Stimulated activated CD4-positive, alpha-beta T cell treated with anti-CD3 and anti-CD28 coated beads, Interleukin-15, amount 100 ng/mL, for 1 hour (primary cell): ENCODE measurements at places on chromosomes 7 and 10.

DNA sequence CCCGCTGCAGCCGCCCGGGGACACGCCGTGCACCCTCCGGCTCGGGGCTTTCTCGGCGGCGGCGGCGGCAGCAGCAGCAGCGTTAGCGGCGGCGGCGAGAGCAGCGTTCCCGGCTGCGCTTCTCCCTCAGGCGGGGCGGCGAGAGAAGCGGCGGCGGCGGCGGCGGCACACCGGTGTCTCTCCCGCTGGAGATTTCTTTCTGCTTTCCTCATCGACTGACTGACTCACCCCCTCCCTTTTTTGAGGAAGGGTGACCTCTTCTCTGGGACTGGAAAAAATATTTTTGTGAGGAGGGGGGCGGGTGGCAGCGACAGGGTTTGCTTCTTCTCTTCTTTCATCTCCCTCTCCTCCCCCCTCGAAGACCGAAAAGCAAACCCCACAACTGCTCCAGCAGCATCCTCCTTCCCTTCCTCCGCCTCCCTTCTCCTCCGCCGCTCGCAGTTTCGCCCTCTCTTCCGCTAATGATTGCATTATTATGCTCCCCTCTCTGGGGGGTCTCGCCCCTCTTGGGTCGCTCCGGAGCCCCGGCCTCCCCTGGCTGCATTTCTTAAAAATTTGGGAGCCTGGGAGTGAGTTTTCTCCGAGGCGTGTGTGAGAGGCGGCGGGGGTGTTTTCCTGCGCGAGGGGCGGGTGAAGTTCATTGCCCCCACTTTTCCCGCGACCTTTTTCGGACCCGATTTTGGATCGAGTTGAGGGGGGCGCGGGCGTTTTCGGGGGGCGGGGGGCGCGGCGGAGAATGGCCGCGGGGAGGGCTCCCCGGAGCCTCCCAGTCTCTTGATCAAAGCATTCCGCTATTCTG is 411 bp downstream of the AUTS2 start:
- no peak for DNase-seq

DNA sequence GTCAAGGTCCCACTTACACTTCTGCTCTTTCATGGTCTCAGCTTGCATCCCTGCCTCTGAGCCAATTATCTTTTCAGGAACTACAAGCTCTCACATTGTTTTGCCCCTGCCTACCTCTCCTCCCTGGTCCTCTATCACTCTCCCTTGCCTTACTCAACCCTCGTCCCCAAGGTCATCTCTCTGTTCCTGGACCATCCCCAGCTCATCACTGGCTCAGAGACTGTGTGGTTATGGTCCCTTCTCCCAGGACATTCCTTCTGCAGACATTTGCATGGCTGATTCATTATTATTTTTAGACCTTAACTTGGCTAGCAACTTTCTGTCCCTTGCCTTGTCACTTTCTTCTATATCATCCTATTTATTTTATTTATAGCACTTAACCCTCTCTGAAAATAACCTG is 17.8 kb upstream of the GPAM start:
- no peak for DNase-seq

DNA sequence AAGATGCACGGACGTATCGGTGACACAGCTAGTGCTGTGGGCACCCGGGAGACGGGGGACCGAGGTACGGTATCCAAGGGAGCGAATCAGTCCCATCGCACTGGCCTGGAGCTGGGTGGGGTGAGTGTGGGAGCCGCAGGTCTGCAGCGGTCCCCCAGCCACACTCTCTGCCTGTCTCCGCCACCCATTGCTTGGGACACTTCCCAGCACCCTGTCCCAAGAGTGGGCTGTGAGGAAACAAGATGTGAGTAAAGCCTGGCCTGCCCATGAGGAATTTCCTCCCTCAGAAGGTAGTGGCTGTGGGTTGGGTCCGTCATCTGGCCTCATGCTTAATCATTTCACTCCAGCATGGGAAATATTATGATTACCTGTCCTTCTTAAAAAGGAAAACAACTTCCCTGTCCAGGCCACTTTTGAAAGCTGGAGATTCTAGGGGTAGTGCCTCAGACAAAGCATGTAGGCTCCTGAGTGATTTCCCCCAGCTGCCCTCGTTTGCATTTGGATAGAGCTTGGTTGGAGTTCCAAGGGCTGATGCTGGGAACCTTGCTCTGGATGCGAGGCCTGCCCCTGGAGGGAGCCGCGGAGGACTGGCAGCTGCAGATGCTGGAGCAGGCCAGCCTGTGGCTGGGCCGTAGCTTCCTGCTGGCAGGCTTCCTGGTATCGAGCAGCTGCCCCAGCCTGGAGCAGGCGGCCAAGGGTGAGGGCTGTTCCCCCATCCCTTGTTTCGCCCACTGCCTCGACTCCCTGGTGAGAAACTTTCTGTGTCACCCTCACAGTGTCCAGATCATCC is 6.2 kb upstream of the ACTR3C start:
- DNase-seq, result no peak

- no peak for DNase-seq
Observed at GRCh38 chr7:103989785-103990767, 618 bp upstream of the RELN start.

- no peak for DNase-seq
Observed at GRCh38 chr10:80519936-80520650, 17.6 kb upstream of the SH2D4B start.

DNA sequence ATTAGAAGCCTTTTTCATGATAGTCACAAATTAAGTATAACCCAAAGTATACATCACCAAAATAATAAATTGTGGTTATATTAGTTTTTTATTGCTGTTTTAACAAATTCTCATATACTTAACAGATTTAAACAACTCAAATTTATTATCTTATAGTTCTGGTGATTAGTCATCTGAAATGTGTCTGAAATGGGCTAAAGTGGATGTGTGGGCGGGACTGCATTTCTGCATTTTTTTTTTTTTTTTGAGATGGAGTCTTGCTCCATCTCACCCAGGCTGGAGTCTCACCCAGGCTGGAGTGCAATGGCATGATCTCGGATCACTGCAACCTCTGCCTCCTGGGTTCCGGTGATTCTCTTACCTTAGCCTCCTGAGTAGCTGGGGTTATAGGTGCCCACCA is 891.5 kb upstream of the CELF2 start:
- DNase-seq, result no peak

GRCh38 chr7:131560061-131560460 is 3.6 kb upstream of the PODXL start:
- no peak for DNase-seq

DNA sequence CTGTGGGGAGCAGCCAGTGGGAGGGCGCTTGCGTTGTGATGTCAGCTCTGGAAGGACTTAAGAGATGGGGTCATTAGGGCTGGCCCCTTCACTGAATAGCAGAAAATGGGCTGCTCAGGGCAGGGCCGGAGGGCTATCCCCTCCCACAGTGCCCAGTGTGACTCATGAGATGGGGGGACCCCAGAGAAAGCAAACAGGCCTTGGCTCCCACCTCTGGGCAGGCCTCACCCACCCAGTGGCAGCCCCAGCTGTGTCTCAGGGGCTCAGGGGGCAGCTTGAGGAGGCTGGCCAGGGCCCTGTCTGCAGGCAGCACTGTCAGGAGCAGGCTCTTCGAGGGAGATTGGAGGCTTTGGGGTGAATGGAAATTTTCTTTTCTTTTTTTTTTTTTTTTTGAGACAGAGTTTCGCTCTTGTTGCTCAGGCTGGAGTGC is 168.3 kb downstream of the SLIT1 start:
- no peak for DNase-seq

- DNase-seq, result no peak
Observed at GRCh38 chr7:151062399-151063211, 3.2 kb downstream of the SLC4A2 start.

- DNase-seq, result no peak
Observed at GRCh38 chr10:76282061-76283025, 850.9 kb downstream of the LRMDA start.

- no peak for DNase-seq
Observed at GRCh38 chr7:19916046-19916445, 142.6 kb upstream of the TMEM196 start.

- DNase-seq, result no peak
Observed at GRCh38 chr7:92762851-92763250, 73.5 kb downstream of the CDK6 start.

DNA sequence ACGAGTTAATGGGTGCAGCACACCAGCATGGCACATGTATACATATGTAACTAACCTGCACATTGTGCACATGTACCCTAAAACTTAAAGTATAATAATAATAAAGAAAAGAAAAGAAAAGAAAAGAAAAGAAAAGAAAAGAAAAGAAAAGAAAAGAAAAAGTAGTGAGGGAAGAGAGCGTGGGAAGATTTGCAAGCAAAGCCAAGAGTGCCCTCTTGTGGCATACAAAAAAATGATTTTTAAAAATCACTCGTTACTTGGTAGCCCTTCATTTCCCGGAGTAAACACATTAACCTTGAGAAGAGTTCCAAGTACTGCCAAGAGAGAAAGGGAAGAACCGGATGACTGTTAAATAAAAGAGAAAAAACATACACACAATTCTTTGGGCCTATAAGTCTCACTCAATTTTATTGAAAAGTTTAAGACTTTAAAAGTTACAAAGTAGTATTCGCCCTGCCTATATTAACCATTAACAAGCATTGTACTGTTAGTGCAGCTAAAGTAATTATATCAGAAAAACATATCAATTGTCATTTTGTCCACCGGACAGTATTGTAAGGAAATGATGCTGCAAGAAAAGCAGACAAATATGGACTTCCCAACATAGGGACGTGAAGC is 6.2 kb upstream of the CH25H start:
- DNase-seq, result no peak
